ENCODE measurements at places on chromosomes 4 and X. TPM values are rescaled to one million over a fixed set of nuclear protein-coding genes. Genes with fewer than 3 reads are reported as not detected.

DNA sequence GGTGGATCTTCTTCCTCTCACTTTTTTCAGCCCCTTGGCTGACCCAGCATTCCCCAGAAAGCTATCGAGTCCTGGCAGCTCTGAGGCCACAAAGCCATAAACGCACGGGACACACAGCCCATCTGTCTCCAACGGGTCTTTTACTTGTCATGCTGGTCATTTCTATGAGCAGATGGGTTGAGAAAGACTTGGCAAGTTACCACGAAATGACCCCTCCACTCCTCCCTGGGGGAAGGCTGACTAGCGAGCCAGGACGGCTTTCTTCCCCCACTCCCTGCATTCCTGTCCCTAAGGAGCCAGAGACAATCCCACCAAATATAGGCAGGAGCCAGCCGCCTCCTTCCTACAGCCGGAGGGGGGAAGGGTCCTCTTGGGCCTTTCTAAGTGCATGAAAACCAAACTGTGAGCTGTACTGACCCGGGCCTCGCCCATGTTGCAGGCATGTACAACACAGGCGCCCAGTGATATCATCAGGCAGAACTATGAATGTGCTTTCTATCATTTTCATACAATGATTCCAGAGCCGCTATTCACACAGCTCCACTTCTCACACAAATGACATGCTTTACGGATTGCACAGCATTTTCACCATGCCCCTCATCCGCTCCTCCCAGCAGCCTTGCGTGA lies 28.6 kb downstream of the AFAP1 start:
- H3K36me3 ChIP-seq, result peaks cover 4% of the 10 kb centered on the region
- no peak for DNase-seq
- no peak overlapping the region for H3K4me3 ChIP-seq
- H3K27me3 ChIP-seq, result no peaks in the 10 kb centered on the region

Gene ASB9
- total RNA-seq, result 0.32 TPM

DNA sequence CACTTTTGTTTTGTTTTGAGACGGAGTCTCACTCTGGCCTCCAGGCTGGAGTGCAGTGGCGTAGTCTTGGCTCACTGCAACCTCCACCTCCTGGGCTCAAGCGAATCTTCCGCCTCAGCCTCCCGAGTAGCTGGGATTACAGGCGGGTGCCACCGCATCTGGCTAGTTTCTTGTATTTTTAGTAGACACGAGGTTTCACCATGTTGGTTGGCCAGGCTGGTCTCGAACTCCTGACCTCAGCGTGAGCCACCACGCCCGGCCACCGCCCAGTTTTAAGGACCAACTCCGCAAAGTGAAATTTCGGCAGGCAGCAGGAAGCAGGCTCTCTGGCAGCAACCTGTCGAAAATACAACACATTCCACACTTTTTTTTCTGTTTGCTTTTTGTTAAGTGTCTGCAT lies 13.4 kb downstream of the DHRSX start:
- H3K27ac ChIP-seq, result no peak overlapping the region
- peaks cover 45% of the 10 kb centered on the region for H3K36me3 ChIP-seq
- H3K4me1 ChIP-seq, result no peaks in the 10 kb centered on the region
- DNase-seq, result no peak

- no peaks in the 10 kb centered on the region for H3K27me3 ChIP-seq
- H3K27ac ChIP-seq, result peak overlapping the region; percentile 43
- DNase-seq, result no peak
- no peak overlapping the region for H3K4me3 ChIP-seq
- H3K4me1 ChIP-seq, result no peaks in the 10 kb centered on the region
- H3K36me3 ChIP-seq, result peaks cover 33% of the 10 kb centered on the region
Measured at GRCh38 chr4:16161851-16162408, 64.3 kb downstream of the TAPT1 start.

Gene ADH1C
- not detected for total RNA-seq

DNA sequence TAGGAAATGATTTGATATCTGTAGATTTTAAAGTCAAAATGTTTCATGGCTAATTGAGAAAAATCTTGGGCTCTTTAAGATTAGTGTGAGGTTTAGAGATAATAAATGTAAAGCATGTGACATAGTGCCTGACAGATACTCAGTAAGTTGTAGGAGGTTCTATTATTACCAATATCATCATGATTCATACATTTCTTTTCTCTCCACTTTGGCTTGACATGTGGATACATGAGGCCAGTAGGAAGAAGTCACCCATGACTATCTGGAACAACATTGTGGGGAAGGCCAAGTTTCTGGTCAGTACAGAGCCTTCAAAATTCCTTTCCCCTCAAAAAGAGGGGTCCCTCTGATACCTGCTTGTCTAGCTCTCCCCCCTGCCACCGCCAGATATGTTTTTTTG lies 91.2 kb upstream of the SORBS2 start:
- no peaks in the 10 kb centered on the region for H3K27me3 ChIP-seq
- H3K4me1 ChIP-seq, result no peaks in the 10 kb centered on the region
- no peak overlapping the region for H3K27ac ChIP-seq
- no peak for DNase-seq
- H3K36me3 ChIP-seq, result no peaks in the 10 kb centered on the region

- no peaks in the 10 kb centered on the region for H3K36me3 ChIP-seq
- no peak for DNase-seq
- no peak overlapping the region for H3K4me3 ChIP-seq
- H3K27me3 ChIP-seq, result no peaks in the 10 kb centered on the region
Measured at GRCh38 chrX:40380655-40381488, 199.9 kb upstream of the ATP6AP2 start.

Gene RTL5
- total RNA-seq, result 0.14 TPM
